Activated CD8-positive, alpha-beta memory T cell treated with anti-CD3 and anti-CD28 coated beads for 1 hour (primary cell): ENCODE measurements at places on chromosomes 6 and 20.

DNA sequence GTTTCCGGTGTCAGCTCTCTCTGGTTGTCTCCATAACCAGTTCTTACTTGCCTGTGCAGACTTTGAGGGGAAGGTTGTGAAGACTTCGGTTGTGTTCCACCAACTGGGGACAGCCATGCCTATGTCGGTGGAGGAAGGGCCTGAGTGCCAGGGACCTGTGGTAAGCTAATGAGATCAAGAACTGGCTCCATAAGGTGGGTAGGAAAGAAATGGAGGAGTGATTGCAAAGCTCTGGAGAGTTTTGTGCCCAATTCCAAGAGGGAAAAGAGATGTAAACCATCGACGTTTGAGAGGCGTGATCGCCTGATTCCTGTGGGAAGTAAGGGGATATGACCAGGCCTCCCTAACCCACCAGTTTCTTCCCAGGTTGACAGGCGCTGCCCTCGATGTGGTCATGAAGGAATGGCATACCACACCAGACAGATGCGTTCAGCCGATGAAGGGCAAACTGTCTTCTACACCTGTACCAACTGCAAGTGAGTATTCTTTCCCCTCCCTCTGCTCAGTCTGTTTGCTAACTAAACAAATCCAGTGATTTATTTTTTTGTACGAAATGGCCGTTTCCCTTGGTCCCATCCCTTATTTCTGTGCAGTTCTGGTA is 893 bp downstream of the POLR1H start:
- DNase-seq, result no peak

DNA sequence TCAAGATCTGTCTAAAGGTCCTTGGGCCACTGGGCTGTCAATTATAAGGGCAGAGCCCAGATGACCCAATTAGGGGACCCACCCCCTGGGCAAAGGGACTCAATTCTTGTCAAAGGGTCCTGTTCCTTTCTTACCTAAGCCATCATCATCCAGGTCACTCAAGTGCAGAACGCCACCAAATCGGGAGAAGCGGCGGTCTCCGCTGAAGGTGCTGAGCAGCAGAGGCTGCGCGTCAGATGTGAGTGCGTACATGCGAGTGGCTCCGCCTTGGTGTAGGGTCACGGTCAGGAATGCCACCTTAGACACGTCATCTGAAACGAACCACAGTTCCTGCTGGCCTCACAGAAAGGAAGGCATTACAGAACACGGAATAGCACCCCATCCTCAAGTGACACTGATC is 34.2 kb downstream of the MRS2 start:
- no peak for DNase-seq

DNA sequence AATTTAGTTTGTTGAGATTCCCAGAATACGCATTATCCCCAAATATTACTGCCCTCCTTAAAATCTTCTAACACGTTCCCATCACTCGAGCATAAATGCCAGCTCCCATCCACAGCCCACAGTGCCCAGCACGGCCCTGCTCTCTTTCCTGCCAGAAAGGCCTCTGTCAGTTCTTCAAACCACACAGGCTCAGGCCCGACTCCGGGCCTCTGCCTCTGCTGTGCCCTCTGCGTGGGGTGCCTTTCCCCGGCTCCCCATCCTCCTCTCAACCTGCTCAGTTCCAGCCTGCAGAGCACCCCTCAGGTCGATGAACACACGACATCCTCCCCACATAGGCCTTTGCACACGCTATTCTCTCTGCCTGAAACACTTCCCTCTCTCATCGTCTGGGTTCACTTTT is 12.8 kb downstream of the ULBP3 start:
- DNase-seq, result no peak

- no peak for DNase-seq
Measured at GRCh38 chr20:36399969-36400545, 93.9 kb downstream of the DLGAP4 start.

- DNase-seq, result no peak
Measured at GRCh38 chr6:69086689-69087088, 451.6 kb downstream of the ADGRB3 start.

GRCh38 chr6:38113825-38114576 is 294.5 kb downstream of the ZFAND3 start:
- DNase-seq, result no peak
